ENCODE measurements at places on chromosomes 3 and 15.

DNA sequence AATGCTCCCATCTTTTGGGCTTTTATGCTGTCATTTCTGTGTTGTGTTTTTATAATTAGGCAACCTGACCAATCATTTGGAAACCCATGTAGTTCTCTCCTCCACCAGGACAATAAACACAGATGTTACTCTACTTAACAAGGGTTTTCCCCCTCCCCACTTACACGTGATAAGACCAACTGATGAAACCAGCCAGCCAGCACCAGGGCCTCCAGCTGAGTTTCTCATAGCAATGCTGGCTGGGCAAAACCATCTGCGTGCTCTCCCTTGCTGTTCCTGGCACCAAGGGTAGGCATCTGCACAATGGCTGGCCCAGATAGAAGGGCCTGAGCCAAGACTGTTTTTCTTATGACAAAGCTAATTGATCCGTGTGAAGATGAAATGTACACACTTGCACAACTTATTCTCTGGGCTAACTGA, 310.4 kb downstream of the PLCL2 start:
- no peak for DNase-seq

- DNase-seq = no peak
These were observed 597.9 kb downstream of the IGSF11 start for GRCh38 chr3:118436697-118437262.

- DNase-seq = no peak
These were observed 795.8 kb downstream of the OTOL1 start for GRCh38 chr3:162292409-162292808.

- no peak for DNase-seq
These were observed 17.9 kb upstream of the NR2C2 start for GRCh38 chr3:14929310-14930074.

GRCh38 chr3:71240034-71240433, 343.5 kb downstream of the FOXP1 start:
- DNase-seq = no peak
